Colonic mucosa (tissue), 4 donors: ENCODE measurements at places on chromosomes 13 and 19.

- DNase-seq = no peak
Measured at GRCh38 chr13:73957889-73958288, 176.3 kb downstream of the KLF12 start.

- no peak for DNase-seq
Measured at GRCh38 chr13:32453981-32454380, 26.1 kb upstream of the N4BP2L1 start.

- no peak for DNase-seq
Measured at GRCh38 chr13:34172048-34172447, 354.1 kb downstream of the RFC3 start.

DNA sequence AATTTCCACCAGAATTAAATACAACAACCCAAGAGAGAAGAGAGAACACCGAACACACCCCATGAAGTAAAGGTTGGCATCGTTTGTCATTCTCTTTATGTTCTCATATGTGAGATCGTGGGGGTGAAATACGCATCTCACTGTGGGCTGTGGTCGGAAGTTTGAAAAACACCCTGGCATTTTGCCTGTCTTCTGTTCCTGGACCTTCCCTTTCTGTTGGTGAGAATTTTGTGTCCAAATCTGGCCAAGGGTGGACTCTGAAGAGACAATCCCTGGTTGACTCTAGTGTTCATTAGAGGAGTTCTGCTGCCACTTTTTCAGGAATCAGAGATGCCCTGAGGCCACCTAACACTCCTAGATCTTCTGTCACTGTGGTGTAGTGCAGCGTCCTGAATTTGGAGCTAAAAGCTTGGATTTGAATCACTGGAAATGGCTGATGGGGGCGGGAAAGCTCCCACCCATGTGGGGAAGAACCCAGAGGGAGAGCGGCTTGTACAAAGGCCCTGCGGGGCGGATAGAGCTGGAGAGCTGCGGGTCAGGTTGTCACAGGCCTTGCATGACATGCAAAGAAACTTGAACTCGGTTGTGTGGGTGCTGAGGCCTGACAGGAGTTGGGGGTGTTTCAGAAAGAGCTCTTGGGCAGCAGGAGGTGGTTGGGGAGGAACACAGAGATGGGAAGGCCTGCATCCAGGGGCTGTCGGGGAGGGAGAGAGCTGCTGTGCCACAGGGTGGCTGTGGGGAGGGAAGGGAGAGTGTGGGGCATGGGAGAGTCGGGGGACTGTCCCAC is 11.1 kb upstream of the SPATA13 start:
- DNase-seq = no peak

GRCh38 chr19:28555317-28555716 is 657.6 kb downstream of the UQCRFS1 start:
- DNase-seq = no peak

DNA sequence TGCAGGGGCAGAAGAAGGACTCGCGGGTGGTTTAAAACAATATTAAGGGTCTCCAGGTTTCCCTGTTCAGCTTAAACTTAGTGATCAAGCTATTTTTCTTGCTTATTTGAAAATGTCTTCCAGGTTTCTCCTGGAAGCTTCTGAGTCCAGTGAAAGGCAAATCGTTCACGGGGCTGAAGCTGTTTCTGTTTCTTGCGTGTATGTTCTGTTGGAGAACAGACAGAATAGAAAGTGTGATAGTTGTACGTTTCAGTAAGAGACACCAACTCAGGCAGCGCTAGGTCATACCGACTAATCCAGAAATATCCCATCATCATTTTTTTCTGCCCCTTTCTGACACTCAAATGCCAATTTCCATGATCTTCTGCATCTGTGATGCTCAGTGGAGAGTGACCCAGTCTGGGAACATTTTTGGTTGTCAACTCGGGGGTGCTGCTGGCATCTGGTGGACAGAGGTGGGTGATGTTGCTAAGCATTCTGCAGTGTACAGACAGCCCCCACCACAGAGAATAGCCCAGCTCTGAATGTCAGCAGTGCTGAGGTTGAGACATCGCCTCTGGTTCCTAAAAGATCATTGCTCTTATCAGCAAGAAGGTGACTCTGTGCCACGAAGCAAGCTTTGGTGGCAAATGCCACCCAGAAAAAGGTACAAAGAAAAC is 4.3 kb downstream of the KLF2 start:
- no peak for DNase-seq

GRCh38 chr13:29266261-29266660 is 329.2 kb downstream of the SLC7A1 start:
- DNase-seq = no peak

DNA sequence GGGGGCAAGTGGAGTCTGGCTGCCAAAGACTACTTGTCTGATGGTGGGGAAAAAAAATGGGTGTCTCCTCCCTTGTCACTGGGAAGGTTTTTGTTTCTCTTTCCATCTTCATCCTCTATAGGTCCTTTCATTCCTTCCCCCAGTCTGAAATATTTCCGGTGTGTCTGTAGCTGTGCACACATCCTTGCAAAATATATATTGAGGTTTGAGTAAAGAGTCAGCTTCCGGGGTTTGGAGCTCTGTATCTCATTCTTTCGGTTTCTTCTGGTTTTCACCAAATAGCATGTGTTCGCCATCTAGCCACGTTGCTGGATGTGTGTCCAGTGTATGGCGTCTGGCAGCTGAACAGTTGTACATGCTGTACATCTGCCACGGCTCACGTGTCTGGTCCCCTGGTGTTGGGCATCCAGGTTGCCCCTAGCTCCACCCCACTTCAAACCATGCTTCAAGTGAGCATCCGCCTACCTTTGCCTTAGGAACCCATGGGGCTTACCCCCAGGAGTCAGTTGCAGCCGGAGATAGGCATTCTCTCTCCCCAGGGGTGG is 142.2 kb downstream of the SIPA1L3 start:
- DNase-seq = no peak

DNA sequence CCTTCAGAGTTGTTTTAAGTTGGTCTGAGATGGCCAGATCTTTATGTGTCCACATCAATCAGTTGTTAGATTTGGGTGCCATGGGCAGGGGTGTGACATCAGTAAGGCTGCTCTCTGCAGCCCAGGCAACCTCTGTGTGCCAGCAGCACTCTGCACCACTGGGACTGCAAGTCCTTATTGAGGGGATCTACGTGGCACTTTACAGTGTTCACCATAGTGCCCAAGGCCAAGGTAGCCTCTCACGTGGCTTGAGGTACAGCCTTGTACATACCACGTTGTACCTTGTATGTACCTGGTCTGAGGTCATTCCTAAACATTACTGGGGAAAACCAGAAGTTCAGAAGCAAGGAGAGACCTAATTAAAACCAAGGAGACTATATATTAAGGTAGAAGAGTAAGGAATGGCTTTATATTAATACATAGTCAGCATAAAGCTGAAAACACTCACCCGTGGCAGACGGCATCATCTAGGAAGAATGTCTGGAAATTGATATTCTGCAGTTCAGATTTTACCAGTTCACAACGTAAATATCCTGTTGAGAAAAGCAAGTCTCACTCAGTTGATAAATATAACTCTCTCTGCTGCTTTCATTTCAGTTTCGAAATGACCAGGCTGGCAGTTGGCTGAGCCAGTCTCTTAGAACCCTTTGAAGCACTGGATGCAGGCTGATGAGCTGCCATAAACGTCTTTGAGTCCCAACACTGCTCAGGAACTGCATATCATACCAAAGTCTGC is 128.8 kb downstream of the ZDHHC20 start:
- no peak for DNase-seq

GRCh38 chr13:82688400-82688994 is 1193.8 kb downstream of the SLITRK1 start:
- DNase-seq = no peak

DNA sequence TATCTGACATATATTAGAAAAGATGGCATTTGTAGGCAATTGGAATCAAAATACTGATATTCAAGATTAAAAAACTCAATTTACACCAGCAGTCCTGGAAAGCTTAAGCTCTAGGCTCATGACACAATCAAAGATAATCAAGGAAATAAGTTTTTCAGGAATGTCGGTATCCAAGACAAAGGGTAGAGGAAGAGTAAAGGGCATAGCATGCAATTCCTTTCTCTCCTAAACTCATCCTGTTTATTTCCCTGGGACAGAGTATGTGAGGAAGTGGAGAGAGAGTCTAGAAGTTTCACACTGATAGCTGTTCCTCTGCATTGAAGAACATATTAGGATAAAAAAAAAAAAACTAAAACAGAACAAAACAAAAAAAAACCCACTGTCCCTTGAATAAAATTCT is 2452.1 kb downstream of the PCDH9 start:
- no peak for DNase-seq

GRCh38 chr19:6842871-6843607 is 44.3 kb upstream of the ADGRE1 start:
- no peak for DNase-seq

- no peak for DNase-seq
Measured at GRCh38 chr19:21233691-21234090, 91.9 kb downstream of the ZNF431 start.
